ENCODE measurements at places on chromosomes 7 and 10. TPM values are rescaled to one million over a fixed set of nuclear protein-coding genes. Genes with fewer than 3 reads are reported as not detected.

Gene EXOC6
- 17.0 TPM for total RNA-seq

Gene GNAT3
- total RNA-seq, result not detected

Gene HABP2
- total RNA-seq, result 25.6 TPM

Gene AFAP1L2
- total RNA-seq, result 24.0 TPM

Gene CFAP46
- total RNA-seq, result 8.3 TPM

Gene BMPER
- total RNA-seq, result 0.60 TPM

Gene TEX36
- not detected for total RNA-seq

Gene TIAL1
- total RNA-seq, result 88.8 TPM

Gene CYP26A1
- total RNA-seq, result 0.22 TPM

Gene NEURL1
- total RNA-seq, result 1.2 TPM

Gene DNAJC9
- 13.9 TPM for total RNA-seq

Gene SPDYE16
- total RNA-seq, result 0.31 TPM

- DNase-seq, result no peak
Measured at GRCh38 chr7:95295397-95295796, 28.9 kb downstream of the PON1 start.

DNA sequence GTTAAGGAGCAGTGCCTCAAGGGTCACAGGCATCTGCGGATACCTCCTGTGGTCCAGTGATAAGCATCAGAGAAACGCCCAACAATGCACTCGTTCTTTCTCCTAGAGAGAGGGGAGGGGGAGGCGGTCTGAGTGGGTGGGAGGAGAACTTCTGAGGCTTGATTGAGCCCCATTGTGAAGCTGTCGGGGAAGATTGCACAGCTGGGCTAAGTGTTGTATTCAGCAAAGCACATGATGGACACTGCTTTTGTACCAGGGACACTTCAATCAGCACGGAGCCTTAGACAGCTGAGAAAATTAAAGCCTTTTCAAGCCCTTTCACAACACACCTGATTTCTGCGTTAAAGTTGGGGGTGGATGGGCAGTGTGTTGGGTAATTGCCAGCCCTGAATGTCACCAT, 230.3 kb upstream of the GHITM start:
- no peak for DNase-seq

DNA sequence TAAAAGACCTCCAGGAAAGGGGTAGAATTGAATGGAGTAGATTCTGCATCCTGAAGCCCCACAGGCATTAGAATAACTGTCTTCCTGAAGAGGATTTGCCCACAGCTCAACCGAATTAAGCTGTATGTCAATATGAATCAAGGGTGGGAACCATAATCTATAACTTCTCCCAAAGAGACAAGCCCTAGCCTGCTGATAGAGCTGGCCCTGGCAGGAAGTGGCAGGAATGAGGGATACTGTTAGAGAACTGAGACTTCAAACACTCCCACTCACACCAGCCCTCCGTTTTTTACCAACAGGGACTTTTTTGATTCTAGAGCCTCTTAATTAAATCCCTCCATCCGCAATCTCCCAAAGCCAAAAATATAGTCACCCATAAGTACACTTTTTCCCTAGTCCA, 12.2 kb upstream of the DUSP5 start:
- no peak for DNase-seq

GRCh38 chr7:14899030-14899429, 3.5 kb downstream of the DGKB start:
- no peak for DNase-seq

DNA sequence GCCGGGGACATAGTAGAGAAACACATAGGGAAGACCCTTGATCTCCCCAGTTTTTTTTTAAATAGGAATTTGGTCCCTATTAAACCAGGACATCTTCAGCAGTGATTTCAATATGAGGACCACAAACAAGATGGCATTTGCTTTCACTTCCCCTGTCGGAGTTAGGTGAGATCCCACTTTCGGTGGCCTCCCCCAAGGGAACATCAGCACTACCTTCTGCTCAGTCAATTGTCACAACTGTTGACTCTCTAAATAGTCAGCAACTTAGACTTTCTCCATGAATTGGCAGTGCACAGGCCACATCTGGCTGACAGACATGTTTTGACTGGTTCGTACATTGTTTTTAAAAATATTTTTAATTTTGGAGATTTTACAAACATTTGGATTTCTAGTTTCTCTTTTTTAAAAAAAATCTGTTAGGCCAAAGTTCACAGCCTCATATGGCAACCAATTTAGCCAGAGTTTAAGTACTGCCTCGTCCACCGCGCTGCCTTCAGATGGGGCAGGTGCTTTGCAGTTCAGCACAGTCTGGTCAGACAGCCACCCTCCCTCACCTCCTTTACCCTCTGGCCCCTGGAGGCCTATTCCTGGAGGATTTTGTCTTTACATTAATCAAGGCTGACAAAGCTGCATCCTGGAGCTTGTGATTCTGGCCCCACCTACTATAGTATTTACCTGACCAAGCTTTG, 139.2 kb upstream of the PRR15 start:
- no peak for DNase-seq

DNA sequence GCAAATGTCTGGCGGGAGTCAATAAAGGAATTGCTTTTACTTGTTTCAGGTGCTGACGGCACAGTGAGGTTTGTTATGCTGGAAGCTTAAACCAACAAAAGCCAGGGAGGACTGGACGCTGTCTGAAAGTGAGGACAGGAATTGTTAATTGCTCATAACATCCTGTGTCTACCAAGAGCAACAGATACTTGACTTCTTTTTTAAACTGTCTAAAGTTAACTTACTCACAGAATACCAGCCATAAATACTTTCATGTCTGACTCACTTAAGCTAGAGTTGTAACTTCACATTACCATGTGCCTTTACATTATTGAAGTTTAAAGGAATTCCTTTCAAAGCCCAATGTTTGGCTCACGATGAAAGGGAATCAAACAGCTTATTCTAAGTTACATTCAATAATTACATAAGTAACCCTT, 252.7 kb upstream of the SHH start:
- no peak for DNase-seq

GRCh38 chr10:58457761-58458616, 54.7 kb upstream of the BICC1 start:
- DNase-seq, result no peak

- DNase-seq, result no peak
Measured at GRCh38 chr7:130946114-130946513, 212.1 kb upstream of the KLF14 start.

DNA sequence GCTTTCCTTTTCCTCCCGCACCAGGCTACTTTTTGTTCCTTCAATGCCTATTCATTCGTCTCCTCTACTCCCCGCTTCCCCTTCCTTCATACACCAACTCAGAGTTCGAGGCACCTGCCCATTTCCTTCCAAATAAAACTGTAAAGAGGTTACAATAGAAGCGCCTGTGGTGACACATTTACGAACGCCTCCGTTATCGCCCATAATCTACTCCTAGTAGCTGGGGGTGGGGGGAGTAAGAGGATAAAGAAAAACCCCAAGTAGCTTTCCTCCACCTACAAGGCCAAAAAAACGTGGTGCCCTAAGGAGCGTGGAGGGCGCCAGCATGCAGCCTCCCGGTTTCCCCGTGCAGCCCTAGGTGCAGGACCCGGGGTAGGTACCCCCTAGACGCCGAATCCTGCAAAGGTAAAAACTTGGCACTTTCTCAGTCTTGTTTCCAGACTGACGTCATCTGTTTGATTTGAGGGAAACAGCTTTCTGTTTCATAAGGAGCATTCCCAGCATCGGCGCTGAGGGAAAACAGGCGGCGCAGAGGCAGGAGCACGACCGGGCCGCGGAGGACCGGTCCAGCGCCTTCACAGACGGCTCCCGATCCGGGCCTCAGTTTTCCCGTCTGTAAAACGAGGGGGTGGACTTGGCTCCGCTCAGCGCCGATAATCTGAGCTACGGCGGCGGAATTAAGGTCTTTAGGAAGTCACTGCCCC, 922 bp downstream of the PPA1 start:
- DNase-seq, result peak; percentile 43

GRCh38 chr7:157525491-157525915, 188.7 kb downstream of the DNAJB6 start:
- no peak for DNase-seq

DNA sequence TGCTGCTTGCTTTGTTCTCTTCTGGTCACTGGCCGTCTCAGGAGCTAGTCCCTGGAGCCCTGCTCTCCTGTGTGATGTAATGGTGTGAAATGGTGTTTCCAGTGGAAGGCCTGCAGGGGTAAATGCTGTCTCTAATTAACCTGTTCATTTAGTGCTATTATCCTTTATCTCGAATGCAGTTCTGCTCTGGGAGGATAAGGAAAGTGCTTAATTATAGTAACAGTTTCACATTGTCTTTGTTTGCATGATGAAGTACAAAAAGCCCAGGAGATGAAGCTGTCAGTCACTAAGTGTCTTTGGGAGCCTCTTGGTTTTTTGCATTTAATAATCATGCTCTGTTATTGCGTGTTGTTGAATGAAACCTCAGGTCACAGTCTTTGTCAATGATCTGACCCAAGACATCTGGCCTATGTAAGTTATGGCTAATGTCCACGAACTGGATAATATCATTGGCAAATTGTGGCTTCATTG, 755.3 kb upstream of the GALNT17 start:
- no peak for DNase-seq

GRCh38 chr7:105760551-105761447, 115.6 kb downstream of the ATXN7L1 start:
- DNase-seq, result no peak

GRCh38 chr10:119457966-119458766, 84.4 kb downstream of the RGS10 start:
- peak; percentile 52 for DNase-seq

DNA sequence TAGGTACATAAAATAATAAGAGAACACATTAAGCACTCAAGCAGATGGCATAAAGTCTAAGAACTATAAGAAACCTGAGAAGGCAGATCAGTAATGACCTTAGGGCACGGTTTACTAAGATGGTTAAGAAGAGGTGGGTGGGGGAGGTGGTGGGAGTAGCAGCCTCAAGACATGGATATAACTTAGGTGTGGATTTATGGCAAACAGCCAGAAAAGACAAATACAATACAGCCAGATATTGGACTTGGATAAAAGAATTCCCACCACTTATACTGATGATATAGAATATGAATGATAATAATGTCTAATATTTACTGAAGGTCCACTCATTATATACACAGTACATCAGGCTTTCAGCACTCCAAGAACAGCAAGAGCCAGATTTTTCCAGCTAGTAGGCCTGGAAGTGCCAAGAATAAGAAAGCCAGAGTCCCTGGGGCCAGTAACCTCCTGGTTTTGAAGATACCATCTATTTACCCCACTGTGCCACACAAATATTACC, 11.9 kb downstream of the DPY19L1 start:
- no peak for DNase-seq

- DNase-seq, result no peak
Measured at GRCh38 chr10:68223535-68224165, 8.3 kb downstream of the ATOH7 start.

GRCh38 chr10:61010863-61011262, 66.9 kb upstream of the RHOBTB1 start:
- DNase-seq, result no peak

- DNase-seq, result peak; percentile 72
Measured at GRCh38 chr10:86363184-86363832, 3.3 kb downstream of the GRID1 start.

- no peak for DNase-seq
Measured at GRCh38 chr7:53811555-53812079, 730.6 kb upstream of the VSTM2A start.

DNA sequence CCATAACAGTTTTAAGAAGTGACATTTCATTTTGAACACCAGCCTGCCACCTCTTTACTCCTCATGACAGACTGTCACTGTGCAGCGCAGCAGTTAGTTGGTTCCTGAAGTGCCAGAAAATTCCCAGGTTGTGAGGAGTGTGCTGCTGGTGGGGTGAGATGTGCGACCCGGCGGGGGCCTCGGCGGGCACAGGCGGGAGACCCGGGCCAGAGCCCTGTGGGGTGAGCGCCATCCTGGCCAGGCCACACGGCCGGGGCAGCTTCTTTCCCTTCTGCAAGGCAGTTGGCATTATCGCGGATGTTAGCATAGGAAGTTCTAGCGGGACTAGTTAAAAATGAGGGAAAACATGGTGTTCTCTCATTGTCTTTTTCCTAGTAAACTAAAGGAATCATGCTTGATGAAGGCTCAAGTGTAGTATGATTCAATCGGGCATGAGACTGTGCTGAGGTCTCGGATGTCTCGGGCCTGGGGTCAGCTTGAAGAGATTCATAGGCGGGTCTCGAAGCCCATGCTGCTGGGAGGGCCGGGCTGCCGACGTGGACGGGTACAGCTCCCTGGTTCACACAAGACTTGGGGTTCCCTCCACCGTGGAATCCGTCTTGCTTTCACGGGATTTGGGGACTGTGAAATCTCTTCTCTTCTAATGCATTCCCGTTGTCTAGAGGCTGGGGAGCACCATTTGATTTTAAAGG, 56.1 kb downstream of the MGMT start:
- no peak for DNase-seq

- DNase-seq, result no peak
Measured at GRCh38 chr7:83038787-83039186, 123.9 kb downstream of the PCLO start.

- DNase-seq, result no peak
Measured at GRCh38 chr7:81264116-81264515, 345.3 kb upstream of the SEMA3C start.

DNA sequence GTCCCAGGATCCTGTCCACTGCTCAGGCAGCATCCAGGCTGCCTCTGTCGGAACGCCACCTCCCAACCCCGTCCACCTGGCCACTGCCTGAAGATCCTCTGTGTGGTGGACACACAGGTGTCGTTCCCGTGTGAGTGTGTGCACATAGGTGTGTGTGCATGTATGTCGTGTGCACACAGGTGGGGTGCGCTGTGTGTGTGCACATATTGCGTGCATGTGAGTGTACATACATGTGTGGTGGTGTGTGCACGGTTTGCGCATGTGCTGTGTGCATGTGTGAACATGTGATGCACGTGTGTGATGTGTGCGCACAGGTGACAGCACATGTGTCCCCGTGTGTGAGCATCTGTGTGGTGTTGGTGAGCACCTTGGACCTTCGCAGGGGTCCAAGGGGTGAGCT, 7.1 kb downstream of the TMEM184A start:
- no peak for DNase-seq

DNA sequence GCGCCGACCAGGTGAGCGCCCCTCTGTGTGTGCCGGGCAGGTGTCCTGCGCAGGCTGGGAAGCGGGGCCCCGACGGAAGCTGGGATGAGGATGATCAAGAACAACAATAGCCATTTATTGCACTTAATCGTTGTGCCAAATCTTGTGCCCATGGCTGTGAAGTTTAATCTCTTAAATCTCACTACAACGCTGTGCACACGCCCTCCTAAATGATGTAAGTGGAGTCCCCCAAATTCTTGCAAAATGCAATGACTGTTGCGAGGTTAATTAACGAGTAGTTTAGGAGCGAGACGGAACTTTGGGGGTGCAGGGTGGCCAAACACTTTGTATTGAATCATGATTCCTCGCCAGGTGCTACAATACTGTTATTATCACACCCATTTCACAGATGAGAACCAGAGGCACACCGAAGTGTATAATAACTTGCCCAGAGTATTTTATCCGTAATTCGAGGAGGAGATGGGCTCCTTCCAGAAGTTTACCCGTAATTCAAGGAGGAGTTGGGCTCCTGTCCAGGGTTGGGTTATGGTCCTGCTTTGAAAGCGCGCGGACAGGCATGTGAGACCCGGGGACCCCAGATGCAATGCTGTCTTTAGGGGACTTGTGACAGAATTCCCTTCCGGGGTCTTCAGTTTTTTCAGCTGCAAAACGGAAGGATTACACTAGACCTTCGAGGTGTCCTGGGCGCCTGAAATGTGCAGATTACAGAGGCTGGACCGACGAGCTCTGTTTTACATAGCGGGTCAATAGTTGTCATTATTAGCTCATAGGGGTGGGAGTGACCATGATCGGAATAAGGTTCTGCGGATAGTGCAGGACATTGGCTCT, 1.0 kb downstream of the FFAR4 start:
- DNase-seq, result no peak

All from kidney (tissue), 22 donors.